ENCODE measurements at places on chromosomes 4 and X. TPM values are rescaled to one million over a fixed set of nuclear protein-coding genes. Genes with fewer than 3 reads are reported as not detected.

GRCh38 chrX:13469963-13470684 lies 99.3 kb upstream of the EGFL6 start:
- DNase-seq: no peak

Gene CT55
- not detected for total RNA-seq

Gene LPAR4
- total RNA-seq: not detected

DNA sequence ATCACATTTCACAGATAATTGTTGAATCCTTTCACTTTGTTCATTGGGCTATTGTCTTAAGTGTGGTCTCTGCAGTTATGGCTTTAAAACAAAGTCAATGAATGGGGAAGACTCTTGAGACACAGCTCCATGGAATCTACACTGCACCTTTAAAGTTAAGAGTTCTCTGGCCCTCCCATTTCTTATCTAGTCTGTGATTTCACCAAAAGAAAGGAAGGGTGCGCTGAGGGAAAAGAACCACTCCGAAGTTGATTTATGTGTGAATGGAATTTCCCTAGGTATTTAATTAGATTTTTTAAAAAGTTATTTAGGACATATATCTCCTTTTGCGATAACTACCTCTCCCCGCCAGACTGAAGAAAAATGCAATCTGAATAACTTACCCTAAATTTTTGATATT lies 2.5 kb downstream of the SEPTIN11 start:
- DNase-seq: no peak

Gene PLXNA3
- 64.6 TPM for total RNA-seq

DNA sequence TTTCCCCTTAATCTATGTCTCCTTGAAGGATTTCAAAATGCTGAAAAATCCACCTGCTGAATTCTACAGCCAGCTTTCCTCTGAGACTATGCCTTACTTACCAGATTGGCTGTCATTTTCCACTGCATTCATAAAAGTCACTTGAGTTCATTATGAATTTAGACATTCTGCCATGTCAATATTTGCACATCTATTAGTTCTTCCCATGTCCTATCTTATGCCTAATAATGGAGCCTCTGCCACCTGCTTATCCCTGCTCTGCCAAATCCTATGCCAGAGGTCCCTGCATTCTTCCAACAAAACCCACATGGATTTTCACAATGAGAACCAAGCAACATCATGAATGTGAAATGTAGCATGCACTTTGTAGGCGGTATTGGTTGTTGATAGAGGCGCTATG lies 42.6 kb downstream of the GASK1B start:
- DNase-seq: no peak

DNA sequence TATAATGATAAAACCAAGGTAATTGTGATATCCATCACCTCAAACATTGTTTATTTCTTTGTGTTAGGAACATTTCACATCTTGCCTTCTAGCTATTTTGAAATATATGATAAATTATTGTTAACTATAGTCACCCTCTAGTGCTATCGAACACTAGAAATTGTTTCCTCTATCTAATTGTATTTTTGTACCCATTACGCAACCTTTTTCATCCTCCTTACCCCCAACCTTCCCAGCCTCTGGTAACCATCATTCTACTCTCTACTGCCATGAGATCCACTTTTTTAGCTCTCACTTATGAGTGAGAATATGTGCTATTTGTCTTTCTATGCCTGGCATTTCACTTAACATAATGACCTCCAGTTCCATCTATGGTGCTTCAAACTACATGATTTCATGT lies 3.9 kb upstream of the UBA6 start:
- DNase-seq: no peak

DNA sequence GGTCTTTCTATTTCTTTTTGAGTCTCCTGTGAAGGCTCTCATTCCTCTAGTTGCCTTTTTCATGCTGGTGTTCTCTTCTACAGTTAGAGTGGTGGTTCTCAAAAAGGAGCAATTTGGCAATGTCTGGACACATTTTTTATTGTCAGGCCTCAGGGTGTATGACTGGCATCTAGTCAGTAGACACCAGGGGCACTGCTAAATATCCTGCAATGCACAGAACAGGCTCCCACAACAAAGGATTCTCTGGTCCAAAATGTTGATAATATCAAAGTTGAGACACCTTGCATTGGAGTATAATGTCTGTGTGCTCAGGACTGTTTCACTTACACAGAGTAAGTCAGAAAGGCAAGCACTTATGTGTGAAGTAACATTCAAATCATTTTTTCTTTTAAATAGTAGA lies 1360.7 kb downstream of the ADGRL3 start:
- DNase-seq: no peak

DNA sequence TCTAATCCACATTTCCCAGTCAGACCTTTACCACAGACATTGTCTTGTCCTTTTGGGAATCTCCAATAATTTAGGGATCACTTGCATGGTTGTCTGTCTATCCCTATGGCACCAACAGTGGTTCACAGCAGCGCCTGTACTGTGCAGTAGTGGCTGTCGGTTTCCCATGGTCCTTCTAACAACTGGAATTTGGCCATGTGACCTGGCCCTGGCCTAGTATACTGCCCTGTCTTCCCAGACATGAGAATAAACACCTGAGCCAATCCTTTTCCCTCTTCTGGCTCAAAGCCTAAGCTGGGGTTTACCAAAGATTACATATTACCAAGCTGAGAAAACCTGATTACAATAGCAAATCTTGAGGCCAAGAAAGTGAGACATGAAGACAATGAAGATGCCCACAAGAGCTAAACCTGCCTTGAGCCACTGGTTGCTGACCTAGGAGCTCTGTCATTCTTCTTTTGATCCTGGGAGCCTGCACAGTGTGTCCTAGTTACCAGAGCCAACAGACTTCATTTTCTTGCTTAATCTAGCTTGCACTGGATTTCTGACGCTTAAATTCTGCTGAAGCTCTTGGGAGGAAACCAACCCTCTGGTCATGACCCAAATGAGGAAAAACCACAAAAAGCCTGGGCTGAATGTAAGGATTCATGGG lies 92.1 kb downstream of the SCD5 start:
- DNase-seq: no peak

- DNase-seq: no peak
Observed at GRCh38 chr4:151004222-151004621, 10.9 kb downstream of the LRBA start.

DNA sequence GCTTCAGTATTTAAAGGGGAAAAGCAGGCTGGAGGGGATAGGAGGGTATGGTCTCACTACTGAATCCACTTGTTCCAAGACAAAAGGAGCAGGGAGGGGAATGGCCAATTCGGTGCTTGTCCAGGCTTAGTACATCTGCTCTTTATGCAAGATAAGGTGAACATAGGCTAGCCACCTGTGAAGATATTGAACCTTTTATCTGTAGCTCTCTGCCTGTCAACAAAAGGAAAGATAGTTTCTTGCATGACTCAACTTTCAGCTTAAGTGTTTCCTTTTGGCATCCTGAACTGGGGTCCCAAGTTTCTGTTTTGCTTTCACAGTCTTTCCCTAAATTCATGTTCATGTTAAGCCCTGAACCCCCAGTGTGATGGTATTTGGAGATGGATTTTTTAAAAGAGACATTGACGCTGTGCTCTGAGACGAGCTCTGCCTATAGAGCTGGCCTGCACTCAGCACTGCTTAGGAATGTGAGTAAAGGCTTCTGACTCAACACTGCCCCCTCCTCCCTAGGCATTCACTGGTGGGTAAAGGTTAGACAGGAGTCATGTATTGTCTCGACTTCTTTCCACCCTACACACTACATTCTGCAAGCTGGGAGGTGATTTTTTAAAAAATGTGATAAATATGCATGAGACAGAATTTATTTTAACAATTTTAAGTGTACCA lies 28.2 kb downstream of the FAM149A start:
- DNase-seq: no peak

- DNase-seq: no peak
Observed at GRCh38 chrX:35858906-35859305, 60.6 kb upstream of the CFAP47 start.

DNA sequence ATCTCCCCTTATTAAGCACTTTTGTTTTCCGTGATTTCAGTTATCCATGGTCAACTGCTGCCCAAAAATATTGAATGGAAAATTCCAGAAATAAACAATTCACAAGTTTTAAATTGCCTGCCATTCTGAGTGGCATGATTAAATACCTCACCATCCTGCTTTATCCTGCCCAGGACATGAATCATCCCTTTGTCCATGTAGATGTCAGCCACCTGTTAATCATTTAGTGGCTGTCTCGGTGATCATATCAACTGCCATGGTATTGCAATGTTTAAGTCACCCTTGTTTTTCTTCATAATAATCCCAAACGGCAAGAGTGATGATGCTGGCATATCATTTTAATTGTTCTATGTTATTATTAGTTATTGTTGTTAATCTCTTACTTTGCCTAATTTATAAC lies 79.8 kb upstream of the LHFPL1 start:
- no peak for DNase-seq

Gene CPZ
- total RNA-seq: not detected

Gene NDST3
- total RNA-seq: not detected

DNA sequence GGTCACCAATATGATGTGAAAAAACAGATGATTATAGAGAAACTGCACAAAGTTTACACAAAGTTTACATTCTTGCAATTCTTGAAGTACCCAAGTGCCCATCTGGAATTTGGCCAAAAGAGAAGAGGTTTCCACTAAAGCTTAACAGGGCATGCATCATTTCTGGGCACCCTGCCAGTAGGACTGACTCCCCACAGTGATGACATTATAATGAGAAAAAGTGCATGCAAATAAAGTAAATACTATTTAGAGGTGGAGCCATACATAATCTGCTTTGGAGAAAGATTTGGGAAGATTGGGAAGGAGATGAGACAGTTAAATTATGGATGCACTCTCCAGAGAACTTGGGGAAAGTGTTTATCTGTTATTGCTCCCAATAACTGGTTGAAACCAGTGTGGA lies 93.7 kb upstream of the TRPC3 start:
- no peak for DNase-seq

DNA sequence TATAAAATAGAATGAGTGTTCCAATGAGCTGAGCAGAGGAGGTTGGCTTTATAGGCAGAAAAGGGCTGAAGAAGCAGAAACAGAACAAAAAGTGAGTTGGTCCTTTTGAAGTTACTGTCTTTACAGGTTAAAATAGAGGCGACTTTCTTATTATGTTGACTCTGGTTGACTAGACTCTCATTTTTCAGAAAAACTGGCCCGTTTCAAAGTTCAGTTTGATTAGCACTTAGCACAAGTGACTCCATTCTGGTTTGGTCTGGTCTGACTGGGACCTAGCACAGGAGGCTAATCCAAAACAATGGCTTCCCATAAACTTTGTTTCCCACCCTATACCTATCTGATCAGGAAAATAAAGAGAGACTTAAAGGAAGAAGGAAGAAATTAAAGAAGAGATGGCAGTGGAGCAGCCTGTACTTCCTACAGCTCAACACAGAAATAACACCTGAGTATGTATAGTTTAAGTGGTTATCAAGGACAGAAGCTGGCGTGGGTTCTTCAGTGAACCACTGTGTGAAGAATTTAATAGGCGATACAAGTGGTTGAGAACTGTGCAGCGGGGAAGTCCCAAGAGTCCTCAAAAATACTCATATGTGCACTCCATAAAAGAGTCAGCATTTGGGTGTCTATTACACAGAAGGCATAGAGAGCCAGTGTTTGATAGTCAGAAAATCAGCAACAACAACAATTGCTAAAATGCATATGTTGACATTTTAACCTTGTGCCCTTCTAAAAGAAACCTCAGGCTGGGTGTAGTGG lies 554.8 kb upstream of the HTR2C start:
- DNase-seq: no peak

DNA sequence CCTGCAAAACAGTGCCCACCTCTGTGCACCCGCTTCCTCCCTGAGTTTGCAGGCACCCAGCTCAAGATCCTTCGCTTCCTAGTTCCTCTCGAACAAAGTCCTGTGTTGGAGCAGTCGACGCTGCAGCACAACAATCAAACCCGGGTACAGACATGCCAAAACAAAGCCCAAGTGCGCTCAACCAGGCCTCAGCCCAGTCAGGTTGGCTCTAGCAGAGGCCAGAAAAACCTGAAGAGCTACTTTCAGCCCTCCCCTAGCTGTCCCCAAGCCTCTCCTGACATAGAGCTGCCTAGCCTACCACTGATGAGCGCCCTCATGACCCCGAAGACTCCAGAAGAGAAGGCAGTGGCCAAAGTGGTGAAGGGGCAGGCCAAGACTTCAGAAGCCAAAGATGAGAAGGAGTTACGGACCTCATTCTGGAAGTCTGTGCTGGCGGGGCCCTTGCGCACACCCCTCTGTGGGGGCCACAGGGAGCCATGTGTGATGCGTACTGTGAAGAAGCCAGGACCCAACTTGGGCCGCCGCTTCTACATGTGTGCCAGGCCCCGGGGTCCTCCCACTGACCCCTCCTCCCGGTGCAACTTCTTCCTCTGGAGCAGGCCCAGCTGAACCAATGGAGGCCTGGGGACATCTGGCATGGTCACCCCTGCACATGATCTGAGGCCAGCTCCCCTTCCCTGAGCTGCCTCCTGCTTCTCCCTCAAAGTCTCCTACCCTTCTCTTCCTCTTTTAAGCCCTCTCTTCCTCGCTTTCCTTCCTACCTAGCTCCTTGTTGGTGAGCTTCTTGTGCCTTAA lies 6.9 kb downstream of the APEX2 start:
- no peak for DNase-seq

- DNase-seq: no peak
Observed at GRCh38 chr4:52265781-52266525, 214.8 kb downstream of the SPATA18 start.

Gene ETDB
- total RNA-seq: not detected

GRCh38 chr4:32135642-32136041 lies 1415.5 kb downstream of the PCDH7 start:
- no peak for DNase-seq

- no peak for DNase-seq
Observed at GRCh38 chr4:81237791-81238190, 22.8 kb upstream of the PRKG2 start.

Measured in CD4-positive, CD25-positive, alpha-beta regulatory T cell (primary cell).